ENCODE measurements at places on chromosomes 6 and 20. TPM values are rescaled to one million over a fixed set of nuclear protein-coding genes. Genes with fewer than 3 reads are reported as not detected.

The FABP7 gene
- not detected for total RNA-seq

The PDE10A gene
- total RNA-seq = 0.83 TPM

The SLC35A1 gene
- total RNA-seq = 7.5 TPM

The PACSIN1 gene
- 0.58 TPM for total RNA-seq

The HLA-DOB gene
- total RNA-seq = 0.21 TPM

The MAS1 gene
- not detected for total RNA-seq

The NRN1 gene
- total RNA-seq = 1.8 TPM

The RNF182 gene
- total RNA-seq = 0.38 TPM

The FAM209B gene
- not detected for total RNA-seq

The HUS1B gene
- 0.40 TPM for total RNA-seq

The TRIM26 gene
- total RNA-seq = 15.3 TPM

The EEF1A2 gene
- 19.0 TPM for total RNA-seq

The DACT2 gene
- total RNA-seq = 1.2 TPM

The DEK gene
- 22.6 TPM for total RNA-seq

The OPRL1 gene
- total RNA-seq = 2.2 TPM

The CYP39A1 gene
- 3.4 TPM for total RNA-seq

The TMEM200A gene
- 2.0 TPM for total RNA-seq

The ACSS1 gene
- 42.1 TPM for total RNA-seq

The HLA-DRB5 gene
- total RNA-seq = 23.7 TPM

The PRSS16 gene
- total RNA-seq = 26.5 TPM

The DSE gene
- 4.9 TPM for total RNA-seq

The SCRT2 gene
- total RNA-seq = 0.06 TPM

The PKIB gene
- total RNA-seq = 1.2 TPM

The ADGRF4 gene
- total RNA-seq = not detected

The TGM2 gene
- total RNA-seq = 92.6 TPM

The KCNS1 gene
- total RNA-seq = 0.04 TPM

The OCSTAMP gene
- not detected for total RNA-seq

The ISM1 gene
- 1.2 TPM for total RNA-seq

The SLC23A2 gene
- 6.2 TPM for total RNA-seq

The PAX1 gene
- not detected for total RNA-seq

The SLC16A10 gene
- total RNA-seq = 31.8 TPM

The ESR1 gene
- total RNA-seq = 0.28 TPM

The GSTA1 gene
- total RNA-seq = 38.6 TPM

The FRK gene
- 5.7 TPM for total RNA-seq

The RIPPLY2 gene
- 0.28 TPM for total RNA-seq

The RIN2 gene
- total RNA-seq = 17.3 TPM

The STX11 gene
- 2.6 TPM for total RNA-seq

The C20orf144 gene
- 0.13 TPM for total RNA-seq

The SLC52A3 gene
- 1.3 TPM for total RNA-seq

The FILIP1 gene
- total RNA-seq = 2.0 TPM

The SMLR1 gene
- total RNA-seq = 0.12 TPM

The MAK gene
- total RNA-seq = 0.18 TPM

The TRIM31 gene
- 0.14 TPM for total RNA-seq

The POU5F1 gene
- 5.3 TPM for total RNA-seq

The MLIP gene
- 1.4 TPM for total RNA-seq

The BHLHE23 gene
- not detected for total RNA-seq

The RAB32 gene
- 3.5 TPM for total RNA-seq

The BMP6 gene
- 0.35 TPM for total RNA-seq

Measured in pancreas (tissue), 10 donors.